ENCODE measurements at places on chromosomes 3 and 15.

DNA sequence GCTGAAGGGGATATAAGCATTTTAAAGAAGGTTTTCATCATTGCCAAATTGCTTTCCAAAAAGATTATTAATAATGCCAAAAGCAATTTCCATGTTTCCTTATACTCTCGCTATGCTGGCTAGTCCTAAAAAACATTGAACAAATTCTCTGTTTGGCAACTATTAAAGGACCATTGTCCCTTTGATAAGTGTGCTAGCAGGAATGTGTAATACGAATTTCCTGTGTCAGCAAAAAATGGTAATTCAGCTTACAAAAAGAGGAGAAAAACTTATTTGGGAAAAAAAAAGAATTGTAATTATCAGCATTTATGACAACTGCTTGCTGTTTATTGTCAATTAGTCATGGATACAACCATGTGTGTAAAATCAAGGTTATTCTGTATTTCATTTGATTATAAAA lies 138.6 kb downstream of the TBL1XR1 start:
- DNase-seq: no peak

DNA sequence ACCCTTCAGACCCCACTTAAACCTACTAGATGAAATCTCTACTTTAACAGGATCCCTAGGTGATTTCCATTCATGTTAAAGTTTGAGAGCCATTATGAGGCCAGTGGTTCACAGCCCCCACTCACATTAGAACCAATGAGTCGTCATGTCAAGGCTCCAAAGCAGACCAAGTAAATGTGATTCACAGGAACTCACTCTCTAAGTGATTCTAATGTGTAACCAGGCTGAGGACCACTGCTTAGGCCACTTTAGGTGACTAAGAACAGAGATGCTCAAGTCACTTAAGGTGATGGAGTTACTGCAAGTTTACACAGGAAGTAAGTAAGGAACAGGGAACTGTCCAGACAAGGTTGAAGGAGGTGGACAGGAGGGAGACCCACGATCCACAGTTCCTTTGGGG lies 7.7 kb downstream of the GALNT15 start:
- DNase-seq: no peak

DNA sequence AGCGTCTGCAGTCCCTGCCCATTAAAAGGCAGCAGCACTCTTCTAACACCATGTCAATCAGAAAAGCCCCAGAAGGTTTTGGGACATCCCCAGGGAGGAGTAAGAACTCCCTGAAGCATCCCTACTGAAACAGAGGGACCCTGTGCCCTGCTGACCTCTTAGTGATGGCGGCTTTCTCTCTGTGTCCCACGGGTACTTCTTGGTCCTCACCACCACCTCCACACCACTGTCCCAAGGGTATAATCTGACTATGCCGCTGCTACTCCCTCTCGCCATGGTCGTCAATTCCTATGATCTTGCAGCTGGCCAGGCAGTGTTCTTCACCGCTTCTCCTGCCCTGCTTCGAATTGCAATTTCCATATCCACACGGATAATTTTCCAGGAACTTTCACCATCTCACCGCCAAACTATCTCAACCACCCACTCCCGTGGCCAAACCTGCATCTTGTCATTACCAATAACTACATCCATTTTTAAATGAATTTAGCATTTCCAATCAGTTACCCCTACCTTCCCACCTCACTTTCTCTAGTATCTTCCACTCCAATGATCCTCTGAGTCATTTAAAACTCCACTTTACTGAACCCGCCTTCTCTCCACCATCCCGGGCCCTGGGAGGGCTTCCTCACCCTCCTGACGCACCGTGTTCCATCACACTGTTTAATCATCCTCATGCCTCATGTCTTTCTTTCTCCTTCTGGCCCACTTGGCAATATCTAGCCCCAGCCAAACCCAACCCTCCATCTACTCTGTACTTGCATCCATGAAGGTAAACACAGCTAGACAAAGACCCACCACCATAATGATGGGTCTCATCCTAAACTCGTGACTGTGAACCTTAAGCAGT lies 23.7 kb downstream of the PRR23E start:
- no peak for DNase-seq

GRCh38 chr3:30639937-30640336 lies 33.5 kb downstream of the TGFBR2 start:
- DNase-seq: no peak

DNA sequence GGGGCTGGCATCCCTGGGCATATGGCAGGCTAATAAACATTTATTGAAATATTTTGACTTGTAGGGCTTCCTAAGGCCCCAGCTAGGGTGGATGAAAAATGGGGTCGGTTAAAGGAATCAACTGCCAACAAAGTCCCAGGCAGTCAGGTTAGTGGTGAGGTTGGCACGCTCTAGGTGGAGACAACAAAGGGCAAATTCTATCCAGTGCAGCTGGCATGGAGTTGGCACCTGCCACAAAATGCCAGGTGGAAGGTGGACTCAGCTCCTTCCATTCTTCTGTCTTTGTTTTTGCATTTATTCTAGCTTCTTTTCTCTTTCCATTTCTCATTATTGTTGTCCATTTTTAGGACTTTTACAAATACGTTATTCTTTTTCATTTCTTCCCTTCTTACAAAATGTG lies 31.0 kb downstream of the LCMT2 start:
- DNase-seq: no peak

DNA sequence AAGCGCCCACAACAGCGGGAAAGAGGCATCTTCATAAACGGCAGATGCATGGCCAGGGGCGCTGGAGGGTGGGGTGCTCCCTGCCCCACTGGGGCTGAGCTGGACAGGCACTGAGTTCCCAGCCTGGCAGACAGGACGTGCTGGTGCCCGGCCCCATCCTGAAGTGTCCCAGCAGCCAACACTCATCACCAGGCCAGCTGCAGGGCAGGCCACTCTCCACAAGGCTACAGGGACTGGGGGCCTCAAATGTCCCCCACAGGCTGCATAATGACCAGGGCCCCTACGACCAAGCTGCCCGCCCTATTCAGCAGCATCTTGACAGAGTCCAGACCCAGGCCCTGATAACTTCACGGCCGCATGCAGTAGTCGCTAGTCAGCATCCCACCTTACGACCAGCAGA lies 124.1 kb upstream of the IQSEC1 start:
- DNase-seq: no peak

All from femur (tissue), 1 donor.